ENCODE measurements at places on chromosomes 3 and 15. TPM values are rescaled to one million over a fixed set of nuclear protein-coding genes. Genes with fewer than 3 reads are reported as not detected.

- H3K27ac ChIP-seq, result peak overlapping the region; percentile 51
- H3K4me1 ChIP-seq, result peaks cover 38% of the 10 kb centered on the region
- no peaks in the 10 kb centered on the region for H3K27me3 ChIP-seq
- no peak overlapping the region for H3K4me3 ChIP-seq
Measured at GRCh38 chr3:11379238-11379823, 107.1 kb downstream of the ATG7 start.

- H3K27ac ChIP-seq, result no peak overlapping the region
- no peak overlapping the region for H3K4me3 ChIP-seq
- no peaks in the 10 kb centered on the region for H3K36me3 ChIP-seq
- no peaks in the 10 kb centered on the region for H3K4me1 ChIP-seq
- H3K27me3 ChIP-seq, result no peaks in the 10 kb centered on the region
Measured at GRCh38 chr3:128863560-128863959, 15.9 kb upstream of the ACAD9 start.

Gene TAMM41
- total RNA-seq, result 10.2 TPM

GRCh38 chr3:165817160-165817709, 20.0 kb downstream of the BCHE start:
- H3K4me3 ChIP-seq, result no peak overlapping the region
- no peak for DNase-seq
- H3K27me3 ChIP-seq, result no peaks in the 10 kb centered on the region
- H3K27ac ChIP-seq, result no peak overlapping the region
- H3K36me3 ChIP-seq, result no peaks in the 10 kb centered on the region
- no peaks in the 10 kb centered on the region for H3K4me1 ChIP-seq

Gene IMPG2
- 0.72 TPM for total RNA-seq

GRCh38 chr3:25169151-25169550, 258.9 kb upstream of the RARB start:
- no peak overlapping the region for H3K27ac ChIP-seq
- no peaks in the 10 kb centered on the region for H3K36me3 ChIP-seq
- H3K4me3 ChIP-seq, result no peak overlapping the region
- no peaks in the 10 kb centered on the region for H3K4me1 ChIP-seq
- no peak for DNase-seq

DNA sequence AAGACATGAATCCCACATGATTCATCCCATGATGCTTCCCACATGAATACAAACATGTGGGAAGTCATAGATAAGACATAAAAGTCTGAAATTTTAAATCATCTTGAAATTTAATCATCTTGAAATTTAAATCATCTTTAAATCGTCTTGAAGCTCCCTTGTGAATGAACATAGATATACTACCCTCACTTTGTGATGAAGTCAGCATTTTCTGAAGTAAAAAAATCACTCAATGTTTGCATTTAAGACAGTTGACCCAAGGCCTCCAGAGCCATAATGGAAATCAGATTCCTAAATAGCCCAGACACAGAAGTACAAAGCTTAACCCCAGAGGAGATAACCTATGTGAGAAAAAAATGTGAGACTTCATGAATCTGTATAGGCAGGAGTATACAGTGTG, 279.4 kb downstream of the ZBBX start:
- no peaks in the 10 kb centered on the region for H3K27me3 ChIP-seq
- no peak overlapping the region for H3K27ac ChIP-seq
- no peaks in the 10 kb centered on the region for H3K4me1 ChIP-seq
- H3K4me3 ChIP-seq, result no peak overlapping the region
- DNase-seq, result no peak

DNA sequence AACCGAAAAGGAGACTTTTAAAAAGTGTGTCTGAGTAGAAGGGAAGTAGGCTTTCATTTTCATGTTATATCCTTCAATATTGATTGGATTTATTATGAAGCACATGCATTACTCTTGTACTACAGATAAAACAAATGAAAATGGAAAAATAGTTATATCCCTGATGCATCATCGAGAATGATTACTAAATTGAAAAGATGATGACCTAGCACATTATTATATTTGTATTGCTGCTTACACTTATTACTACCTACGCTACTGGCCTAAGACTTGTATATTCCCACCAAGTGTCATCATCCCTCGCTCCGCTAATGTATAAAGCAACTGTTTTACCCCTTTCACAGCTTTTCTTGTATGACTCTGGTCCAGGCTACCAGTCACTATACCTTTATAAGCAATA, 922.4 kb downstream of the DIPK2A start:
- no peaks in the 10 kb centered on the region for H3K36me3 ChIP-seq
- no peak overlapping the region for H3K27ac ChIP-seq
- no peak overlapping the region for H3K4me3 ChIP-seq
- H3K4me1 ChIP-seq, result no peaks in the 10 kb centered on the region

Gene ATP13A5
- total RNA-seq, result not detected

Gene SERINC4
- total RNA-seq, result 0.24 TPM

DNA sequence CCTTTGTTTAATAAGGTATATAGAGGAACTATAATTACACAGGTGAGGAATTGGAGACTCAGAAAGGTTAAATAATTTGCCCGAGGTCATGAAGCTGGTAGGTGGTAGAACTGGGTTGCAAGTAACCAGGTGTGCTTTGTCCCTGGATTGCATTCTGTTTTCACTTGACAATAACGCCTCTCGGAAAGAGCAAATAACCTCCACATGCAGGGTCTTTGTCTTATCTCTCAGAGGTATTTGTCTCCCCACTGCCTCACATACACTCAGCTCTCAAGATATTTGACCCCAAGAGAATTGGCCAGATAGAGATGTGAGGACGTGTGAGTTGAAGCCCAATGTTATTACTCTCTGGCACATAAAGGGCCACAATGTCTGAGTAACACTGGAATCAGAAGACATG, 320.9 kb upstream of the ONECUT1 start:
- no peaks in the 10 kb centered on the region for H3K27me3 ChIP-seq
- H3K27ac ChIP-seq, result no peak overlapping the region
- H3K4me3 ChIP-seq, result no peak overlapping the region
- H3K36me3 ChIP-seq, result no peaks in the 10 kb centered on the region
- peaks cover 13% of the 10 kb centered on the region for H3K4me1 ChIP-seq

Gene CADPS
- 6.6 TPM for total RNA-seq

Gene COL6A5
- total RNA-seq, result 0.08 TPM

GRCh38 chr15:65094294-65094995, 17.9 kb downstream of the KBTBD13 start:
- H3K27ac ChIP-seq, result peak overlapping the region; percentile 57
- DNase-seq, result no peak
- no peaks in the 10 kb centered on the region for H3K36me3 ChIP-seq
- H3K27me3 ChIP-seq, result no peaks in the 10 kb centered on the region
- peaks cover 31% of the 10 kb centered on the region for H3K4me1 ChIP-seq

GRCh38 chr15:68980786-68981185, 33.7 kb upstream of the NOX5 start:
- peaks cover 8% of the 10 kb centered on the region for H3K4me1 ChIP-seq
- H3K27me3 ChIP-seq, result no peaks in the 10 kb centered on the region
- no peak overlapping the region for H3K27ac ChIP-seq
- H3K4me3 ChIP-seq, result no peak overlapping the region
- H3K36me3 ChIP-seq, result no peaks in the 10 kb centered on the region
- DNase-seq, result no peak

DNA sequence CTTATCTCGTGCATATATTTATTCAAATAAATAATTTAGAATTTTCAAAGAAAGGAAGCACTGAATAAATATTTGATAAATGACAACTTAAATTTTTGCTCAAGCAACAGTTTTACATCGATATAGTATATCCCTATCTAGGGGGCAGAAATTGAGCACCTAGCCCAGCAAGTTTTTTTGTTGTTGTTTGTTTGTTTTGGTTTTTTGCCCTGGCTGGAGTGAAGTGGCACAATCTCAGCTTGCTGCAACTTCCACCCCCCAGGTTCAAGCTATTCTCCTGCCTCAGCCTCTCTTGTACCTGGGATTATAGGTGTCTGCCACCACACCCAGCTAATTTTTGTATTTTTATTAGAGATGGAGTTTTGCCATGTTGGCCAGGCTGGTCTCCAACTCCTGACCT, 42.4 kb downstream of the OIP5 start:
- H3K4me3 ChIP-seq, result no peak overlapping the region
- no peak for DNase-seq
- no peak overlapping the region for H3K27ac ChIP-seq
- H3K27me3 ChIP-seq, result no peaks in the 10 kb centered on the region
- H3K4me1 ChIP-seq, result no peaks in the 10 kb centered on the region

DNA sequence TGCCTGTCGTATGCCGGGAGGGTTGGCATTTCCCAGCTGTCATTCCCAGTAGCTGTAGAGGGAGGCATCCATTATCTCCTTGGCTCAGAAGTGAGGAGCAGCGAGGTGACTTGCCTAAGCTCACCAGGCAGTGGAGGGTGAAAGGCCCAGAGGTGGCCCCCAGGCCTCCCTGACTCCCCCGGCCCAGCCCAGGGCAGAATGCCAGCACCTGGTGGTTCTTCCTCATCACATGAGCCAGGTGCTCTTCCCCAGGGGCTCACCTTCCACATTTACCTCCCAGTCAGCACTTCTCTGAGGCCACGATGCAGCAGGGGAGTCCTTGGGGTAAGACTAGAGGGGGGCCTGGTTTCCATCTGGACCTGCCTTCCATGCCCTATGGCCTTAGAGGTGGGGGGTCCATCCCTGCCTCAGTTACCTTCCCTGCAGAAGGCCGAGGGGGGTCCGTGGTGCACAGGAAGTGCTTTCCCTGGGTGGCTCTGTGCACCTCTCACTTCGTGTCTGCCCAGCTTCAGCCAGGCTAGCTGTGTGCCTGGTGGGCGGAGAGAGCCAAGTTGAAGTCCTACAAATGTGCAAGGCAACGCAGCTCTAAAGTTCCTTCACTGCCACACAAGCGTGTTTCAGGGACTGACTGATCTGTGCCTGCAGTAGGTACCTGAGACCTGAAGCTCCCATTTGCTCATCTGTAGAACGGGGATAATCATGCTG, 70.3 kb upstream of the PLXNA1 start:
- no peaks in the 10 kb centered on the region for H3K4me1 ChIP-seq
- H3K36me3 ChIP-seq, result no peaks in the 10 kb centered on the region
- DNase-seq, result no peak

Gene CLDN18
- total RNA-seq, result 73.0 TPM

GRCh38 chr3:192188218-192188835, 539.0 kb downstream of the FGF12 start:
- no peak overlapping the region for H3K27ac ChIP-seq
- H3K27me3 ChIP-seq, result no peaks in the 10 kb centered on the region
- H3K36me3 ChIP-seq, result no peaks in the 10 kb centered on the region
- H3K4me3 ChIP-seq, result no peak overlapping the region

Gene CFAP92
- total RNA-seq, result 0.17 TPM

DNA sequence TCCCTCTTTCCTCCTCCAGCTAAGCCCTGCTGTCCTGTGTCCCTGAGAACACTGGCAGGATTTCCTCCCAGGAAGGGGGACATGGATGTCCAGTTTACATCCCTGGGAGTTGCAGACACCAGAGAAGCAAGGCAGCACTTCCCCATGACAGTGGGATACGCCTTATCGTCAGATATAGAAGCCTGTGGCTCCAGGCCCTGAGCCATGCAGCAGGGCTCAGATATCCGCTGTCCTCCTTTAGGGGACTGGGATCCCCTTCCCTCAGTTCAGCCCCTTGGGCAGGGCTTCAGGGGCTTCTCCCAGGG, 16.4 kb downstream of the CORO2B start:
- no peak for DNase-seq
- H3K27ac ChIP-seq, result no peak overlapping the region
- no peak overlapping the region for H3K4me3 ChIP-seq
- H3K36me3 ChIP-seq, result no peaks in the 10 kb centered on the region

Gene ERC2
- 4.7 TPM for total RNA-seq

DNA sequence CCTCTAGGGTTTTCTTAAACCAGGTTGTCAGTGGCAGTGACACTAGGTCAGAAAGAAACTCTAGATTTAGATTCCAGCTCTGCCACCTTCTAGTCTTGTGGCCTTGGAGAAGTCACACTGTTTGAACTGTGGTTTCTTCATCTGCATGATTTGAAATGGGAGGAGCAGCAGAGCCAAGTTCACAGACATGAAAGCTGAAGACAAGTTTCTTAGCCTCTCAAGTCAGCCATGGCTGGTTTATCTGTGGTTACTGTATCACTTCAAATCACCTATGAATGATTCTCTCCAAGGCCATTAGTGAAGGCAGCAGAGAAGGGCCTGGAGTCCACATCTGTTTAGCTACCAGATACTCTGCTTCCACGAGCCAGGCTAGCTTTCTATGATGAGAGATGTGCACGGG, 15.6 kb downstream of the CLEC3B start:
- H3K27me3 ChIP-seq, result peaks cover 6% of the 10 kb centered on the region
- no peak overlapping the region for H3K4me3 ChIP-seq
- no peaks in the 10 kb centered on the region for H3K36me3 ChIP-seq
- DNase-seq, result no peak
- H3K4me1 ChIP-seq, result peaks cover under 1% of the 10 kb centered on the region
- no peak overlapping the region for H3K27ac ChIP-seq

Gene NEDD4
- 77.0 TPM for total RNA-seq

- H3K4me1 ChIP-seq, result peaks cover 19% of the 10 kb centered on the region
- peak; percentile 39 for DNase-seq
- H3K27ac ChIP-seq, result no peak overlapping the region
- H3K36me3 ChIP-seq, result no peaks in the 10 kb centered on the region
- no peaks in the 10 kb centered on the region for H3K27me3 ChIP-seq
Measured at GRCh38 chr3:42544492-42545283, 37.1 kb downstream of the SEC22C start.

Gene PRTG
- 10.8 TPM for total RNA-seq

DNA sequence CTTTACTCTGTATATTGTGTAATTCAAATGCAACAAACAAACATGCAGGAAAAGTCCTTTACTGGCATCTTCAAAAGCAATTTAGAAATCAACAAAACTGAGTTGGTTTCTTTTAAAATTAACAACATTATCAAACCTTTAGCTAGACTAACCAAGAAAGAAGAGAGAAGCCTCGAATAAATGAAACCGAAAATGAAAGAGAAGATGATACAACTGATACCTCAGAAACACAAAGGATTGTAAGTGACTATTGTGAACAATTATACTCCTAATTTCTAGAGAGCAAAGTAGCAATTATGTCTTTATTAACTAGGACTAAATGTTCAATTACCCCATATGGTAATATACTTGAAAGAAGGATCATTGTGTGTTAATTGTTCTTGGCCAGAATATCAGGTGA, 49.2 kb upstream of the P3H2 start:
- DNase-seq, result no peak
- no peak overlapping the region for H3K4me3 ChIP-seq
- H3K27me3 ChIP-seq, result no peaks in the 10 kb centered on the region
- no peaks in the 10 kb centered on the region for H3K4me1 ChIP-seq
- no peak overlapping the region for H3K27ac ChIP-seq

- no peak for DNase-seq
- no peaks in the 10 kb centered on the region for H3K4me1 ChIP-seq
- H3K4me3 ChIP-seq, result no peak overlapping the region
- no peak overlapping the region for H3K27ac ChIP-seq
Measured at GRCh38 chr3:140610544-140610943, 67.3 kb upstream of the TRIM42 start.

GRCh38 chr3:58035524-58036255, 27.5 kb downstream of the FLNB start:
- peak overlapping the region; percentile 87 for H3K27ac ChIP-seq
- H3K27me3 ChIP-seq, result no peaks in the 10 kb centered on the region
- DNase-seq, result no peak
- no peak overlapping the region for H3K4me3 ChIP-seq
- no peaks in the 10 kb centered on the region for H3K36me3 ChIP-seq

Gene KLF13
- total RNA-seq, result 35.4 TPM

Measured in hepatocyte (in vitro differentiated cells).